ENCODE measurements at places on chromosomes 2 and 18. TPM values are rescaled to one million over a fixed set of nuclear protein-coding genes. Genes with fewer than 3 reads are reported as not detected.

MGAT4A gene
- polyA plus RNA-seq = 54.6 TPM

CNPPD1 gene
- polyA plus RNA-seq = 151 TPM

CD8B2 gene
- polyA plus RNA-seq = not detected

GEN1 gene
- 3.2 TPM for polyA plus RNA-seq

SLC30A3 gene
- not detected for polyA plus RNA-seq

REG1B gene
- not detected for polyA plus RNA-seq

HOXD12 gene
- not detected for polyA plus RNA-seq

IL1A gene
- polyA plus RNA-seq = not detected

UGT1A3 gene
- polyA plus RNA-seq = not detected

ANKRD30B gene
- polyA plus RNA-seq = not detected

C2orf81 gene
- polyA plus RNA-seq = 5.6 TPM

ANKRD62 gene
- not detected for polyA plus RNA-seq

ERICH2 gene
- polyA plus RNA-seq = not detected

ABCG8 gene
- not detected for polyA plus RNA-seq

Measured in IgD-negative memory B cell (primary cell).